ENCODE measurements at places on chromosomes 11 and 22. TPM values are rescaled to one million over a fixed set of nuclear protein-coding genes. Genes with fewer than 3 reads are reported as not detected.

NCR3LG1 gene
- total RNA-seq = 0.72 TPM

SPDYC gene
- total RNA-seq = not detected

CYB5R2 gene
- total RNA-seq = 5.5 TPM

OR10D3 gene
- not detected for total RNA-seq

OR4C46 gene
- total RNA-seq = not detected

SF3A1 gene
- total RNA-seq = 276 TPM

RIMBP3C gene
- total RNA-seq = 0.44 TPM

C11orf52 gene
- not detected for total RNA-seq

OR8J3 gene
- total RNA-seq = not detected

TMEM191C gene
- 0.22 TPM for total RNA-seq

OR52I2 gene
- not detected for total RNA-seq

CASP1 gene
- total RNA-seq = 24.5 TPM

ZFPL1 gene
- 24.2 TPM for total RNA-seq

HEPHL1 gene
- not detected for total RNA-seq

PARVG gene
- 64.6 TPM for total RNA-seq

MS4A3 gene
- not detected for total RNA-seq

CHRM4 gene
- not detected for total RNA-seq

C11orf98 gene
- 76.5 TPM for total RNA-seq

NLRP6 gene
- total RNA-seq = 1.2 TPM

UCP3 gene
- total RNA-seq = 0.83 TPM

PKDREJ gene
- total RNA-seq = not detected

HEPN1 gene
- total RNA-seq = not detected

PDGFD gene
- total RNA-seq = not detected

SHISAL1 gene
- not detected for total RNA-seq

LIN7C gene
- total RNA-seq = 31.1 TPM

LDHAL6A gene
- 0.19 TPM for total RNA-seq

BTG4 gene
- total RNA-seq = not detected

APOBEC3B gene
- 6.0 TPM for total RNA-seq

SERGEF gene
- total RNA-seq = 41.7 TPM

MMP12 gene
- total RNA-seq = not detected
